Caki2 (cell line): ENCODE measurements at places on chromosomes 1 and 21. TPM values are rescaled to one million over a fixed set of nuclear protein-coding genes. Genes with fewer than 3 reads are reported as not detected.

The MROH9 gene
- total RNA-seq, result not detected in 2 replicates

The PM20D1 gene
- total RNA-seq, result not detected in 2 replicates

The CRP gene
- not detected in 2 replicates for total RNA-seq

The PRRX1 gene
- not detected in 2 replicates for total RNA-seq

The DAB1 gene
- total RNA-seq, result not detected in 2 replicates

The GBP6 gene
- not detected in 2 replicates for total RNA-seq

The TCEA3 gene
- total RNA-seq, result 0.41 and 1.5 TPM in 2 replicates

The RAB42 gene
- total RNA-seq, result not detected in 2 replicates

The NPL gene
- 0.14 and 0.17 TPM in 2 replicates for total RNA-seq

The URB1 gene
- 9.6 TPM in 2 replicates for total RNA-seq

The S100A7A gene
- total RNA-seq, result not detected in 2 replicates

The SPRR4 gene
- not detected in 2 replicates for total RNA-seq

The SMIM1 gene
- 29.9 and 66.4 TPM in 2 replicates for total RNA-seq

The PBX1 gene
- 3.1 and 9.6 TPM in 2 replicates for total RNA-seq

The NTMT2 gene
- not detected in 2 replicates for total RNA-seq

The CHI3L2 gene
- total RNA-seq, result not detected in 2 replicates

The UBQLN4 gene
- 12.4 and 36.6 TPM in 2 replicates for total RNA-seq

The PTPN22 gene
- 0.71 TPM in 1 of 2 replicates, not detected in the other for total RNA-seq

The RCSD1 gene
- not detected in 2 replicates for total RNA-seq

The TMPRSS15 gene
- total RNA-seq, result not detected in 2 replicates

DNA sequence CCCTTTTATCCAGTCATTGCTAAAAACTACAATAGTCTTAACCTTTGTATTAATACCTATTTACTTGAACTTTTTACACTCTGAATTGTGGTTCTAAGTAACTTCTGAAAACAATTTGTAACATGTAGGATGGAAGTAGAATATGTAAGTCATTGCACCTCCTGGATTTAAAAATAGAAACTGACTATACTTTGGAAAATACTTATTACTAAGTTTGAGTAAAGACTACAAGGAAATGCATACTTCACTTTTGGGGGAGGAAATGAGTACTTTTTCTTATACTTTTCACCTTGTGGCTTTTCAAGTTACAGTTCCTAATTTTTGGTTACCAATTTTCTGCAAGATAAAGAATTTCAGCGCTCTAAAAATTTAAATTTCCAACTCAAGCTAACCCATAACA is 8.7 kb downstream of the RGS18 start:
- no peak for DNase-seq

GRCh38 chr21:35868005-35868868 is 192.1 kb downstream of the SETD4 start:
- DNase-seq, result no peak

DNA sequence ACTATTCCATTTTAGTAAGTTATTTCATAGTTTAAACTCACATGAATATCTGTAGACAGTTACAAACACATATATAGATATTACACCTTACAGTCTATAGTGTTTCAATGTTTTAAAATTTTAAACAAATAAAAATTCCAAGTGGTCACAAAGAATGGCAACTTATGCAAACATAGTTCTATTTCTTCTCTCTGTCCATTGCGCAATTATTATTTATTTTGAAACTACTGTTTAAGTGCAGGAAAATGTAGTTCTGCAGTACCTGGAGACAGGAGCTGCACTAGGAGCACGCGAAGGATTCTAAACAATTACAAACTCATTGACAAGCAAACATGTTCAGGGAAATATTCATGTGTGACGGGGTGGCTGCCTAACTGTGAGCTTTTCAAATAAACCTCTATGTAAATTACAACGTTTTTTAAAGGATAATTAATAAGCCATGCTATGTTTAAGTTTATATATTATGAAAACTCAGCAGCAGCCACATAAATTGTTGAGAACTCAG is 312.0 kb upstream of the DUSP10 start:
- no peak for DNase-seq

DNA sequence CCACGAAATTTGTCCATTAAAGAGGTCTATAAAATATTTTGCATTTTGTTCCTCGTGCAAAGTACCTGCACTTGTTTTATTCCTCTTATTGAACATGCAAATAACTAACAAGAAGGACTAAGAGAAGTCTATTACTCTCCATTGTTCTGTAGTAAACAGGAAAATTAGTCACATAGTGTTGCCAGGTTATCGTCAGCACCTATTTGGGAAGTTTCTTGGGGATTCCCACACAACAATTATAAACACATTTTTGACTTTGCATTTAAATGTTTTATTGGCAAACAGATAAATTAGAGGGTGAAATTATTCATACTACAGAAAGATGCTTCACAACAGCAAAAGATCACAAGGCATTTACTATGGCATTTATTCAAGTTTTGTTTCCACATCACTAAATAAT is 174.5 kb downstream of the ZC3H11B start:
- DNase-seq, result no peak

GRCh38 chr1:186304982-186305949 is 69.8 kb downstream of the TPR start:
- DNase-seq, result peak; percentile 10

DNA sequence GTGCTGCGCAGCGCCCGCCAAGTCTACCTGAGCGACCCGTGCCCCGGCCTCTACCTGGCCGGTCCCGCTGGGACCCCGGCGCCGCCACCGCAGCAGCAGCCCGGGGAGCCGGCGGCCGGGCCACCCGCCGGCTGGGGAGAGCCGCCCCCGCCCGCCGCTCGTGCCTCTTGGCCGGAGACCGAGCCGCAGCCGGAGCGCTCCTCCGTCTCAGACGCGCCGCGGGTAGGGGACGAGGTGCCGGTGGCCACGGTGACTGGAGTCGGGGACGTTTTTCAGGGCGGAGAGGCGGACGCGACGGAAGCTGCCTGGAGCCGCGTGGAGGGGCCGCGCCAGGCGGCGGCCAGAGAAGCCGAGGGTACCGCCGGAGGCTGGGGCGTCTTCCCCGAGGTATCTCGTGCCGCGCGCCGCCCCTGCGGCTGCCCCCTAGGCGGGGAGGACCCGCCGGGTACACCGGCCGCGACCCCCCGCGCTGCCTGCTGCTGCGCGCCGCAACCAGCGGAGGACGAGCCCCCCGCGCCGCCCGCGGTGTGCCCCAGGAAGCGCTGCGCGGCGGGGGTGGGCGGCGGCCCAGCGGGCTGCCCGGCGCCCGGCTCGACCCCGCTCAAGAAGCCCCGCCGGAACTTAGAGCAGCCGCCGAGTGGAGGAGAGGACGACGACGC is 646 bp downstream of the IER5 start:
- DNase-seq, result no peak

- no peak for DNase-seq
These were observed 647 bp downstream of the SDHB start for GRCh38 chr1:17053086-17053684.

DNA sequence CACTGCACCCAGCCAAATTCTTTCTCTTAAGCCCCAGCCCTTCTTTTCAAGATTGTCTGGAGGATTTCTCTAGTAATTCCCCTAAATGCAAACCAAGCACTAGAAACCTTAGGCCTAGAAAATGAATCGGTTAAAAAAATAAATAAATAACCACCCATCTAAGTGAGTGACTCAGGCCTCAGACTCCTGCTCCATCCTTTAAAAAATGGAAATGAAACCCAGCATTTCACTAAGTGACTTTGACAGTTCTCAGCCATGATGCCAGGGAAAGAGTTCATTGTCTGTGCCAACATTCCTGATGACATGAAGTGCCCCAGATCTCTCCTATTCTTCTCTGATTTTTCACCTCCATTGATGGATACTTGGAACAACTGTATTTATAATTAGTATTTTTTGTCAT is 415.2 kb upstream of the DAB1 start:
- DNase-seq, result peak; percentile 4

- DNase-seq, result no peak
These were observed 20.0 kb downstream of the USP25 start for GRCh38 chr21:15749861-15750159.

DNA sequence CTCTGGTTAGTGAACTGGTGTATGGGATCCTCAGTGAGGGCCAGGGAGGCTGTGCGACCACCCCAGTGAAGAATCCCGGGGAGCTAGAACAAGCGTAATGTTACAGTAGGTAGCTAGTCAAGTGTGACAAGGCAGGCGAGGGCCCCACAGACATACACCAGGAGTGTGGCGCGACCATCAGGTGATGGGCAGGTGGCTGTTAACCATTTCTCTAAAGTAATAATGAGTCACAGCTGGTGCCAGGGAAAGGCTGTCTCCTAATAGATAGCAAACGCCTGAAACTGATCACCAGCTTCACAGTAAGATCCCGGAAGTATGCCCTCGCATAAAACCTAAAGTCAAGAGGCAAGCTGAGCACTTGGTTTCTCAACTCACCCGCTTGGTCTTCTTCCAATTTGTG is 40.5 kb upstream of the TARBP1 start:
- peak; percentile 57 for DNase-seq

- DNase-seq, result no peak
These were observed 122.9 kb downstream of the MAST2 start for GRCh38 chr1:45926330-45926729.

- DNase-seq, result no peak
These were observed 118.1 kb upstream of the GADD45A start for GRCh38 chr1:67566803-67567377.

DNA sequence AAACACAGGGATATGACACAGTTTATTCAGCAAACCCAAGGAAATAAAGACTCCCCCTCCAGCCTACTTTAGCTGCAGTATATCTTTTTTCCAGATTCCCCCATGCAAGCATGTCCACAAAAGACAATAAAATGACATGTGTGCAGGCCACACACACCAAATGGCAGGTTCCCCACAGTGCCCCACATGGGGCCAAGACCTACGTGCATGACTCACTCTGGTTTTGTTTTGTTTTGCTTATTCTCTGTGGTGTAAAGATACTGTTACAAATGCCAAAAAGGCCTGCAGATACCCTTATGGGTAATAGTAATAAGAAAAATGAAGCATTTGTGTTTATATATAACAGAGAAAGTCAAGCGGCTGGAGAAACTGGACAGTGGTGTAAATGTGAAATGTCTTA is 71.6 kb downstream of the RD3 start:
- peak; percentile 12 for DNase-seq

DNA sequence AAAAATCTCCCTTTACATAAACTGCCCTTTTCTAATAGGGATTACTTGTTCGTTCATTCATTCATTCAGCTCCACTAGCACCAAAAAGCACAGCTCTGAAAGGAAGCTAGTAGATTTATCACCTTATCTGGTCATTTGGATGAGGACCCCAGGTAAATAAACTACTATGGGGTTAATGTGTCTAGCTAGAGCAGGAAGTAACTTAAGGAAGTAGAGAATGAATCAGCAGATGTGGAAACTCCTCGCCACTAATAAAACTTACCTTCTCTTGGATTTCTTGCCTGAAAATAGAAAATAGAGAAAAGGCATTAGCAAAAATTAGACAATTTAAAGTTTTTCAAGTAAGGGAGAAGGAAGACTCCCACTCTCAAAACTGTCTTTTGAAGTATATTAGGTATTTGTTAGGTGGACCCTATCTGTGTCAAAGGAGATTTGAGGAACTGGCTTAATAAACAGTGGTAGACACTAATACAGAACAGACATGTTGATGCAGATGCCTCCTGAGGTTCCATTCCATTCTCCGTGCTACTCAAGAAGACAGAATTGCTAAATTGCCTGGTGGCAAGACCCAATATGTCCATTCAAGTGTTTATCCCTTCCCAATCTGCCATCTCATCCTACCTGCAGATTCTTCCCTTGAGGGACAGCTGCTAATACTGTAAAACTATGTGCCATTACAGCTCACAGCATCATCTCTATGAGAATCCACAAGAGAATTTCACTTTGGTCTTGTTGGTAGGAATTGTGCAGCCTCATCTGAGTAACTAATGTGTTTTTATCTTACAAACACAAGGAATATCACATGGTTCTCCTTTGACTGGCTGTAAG is 14.9 kb downstream of the SELL start:
- DNase-seq, result no peak

DNA sequence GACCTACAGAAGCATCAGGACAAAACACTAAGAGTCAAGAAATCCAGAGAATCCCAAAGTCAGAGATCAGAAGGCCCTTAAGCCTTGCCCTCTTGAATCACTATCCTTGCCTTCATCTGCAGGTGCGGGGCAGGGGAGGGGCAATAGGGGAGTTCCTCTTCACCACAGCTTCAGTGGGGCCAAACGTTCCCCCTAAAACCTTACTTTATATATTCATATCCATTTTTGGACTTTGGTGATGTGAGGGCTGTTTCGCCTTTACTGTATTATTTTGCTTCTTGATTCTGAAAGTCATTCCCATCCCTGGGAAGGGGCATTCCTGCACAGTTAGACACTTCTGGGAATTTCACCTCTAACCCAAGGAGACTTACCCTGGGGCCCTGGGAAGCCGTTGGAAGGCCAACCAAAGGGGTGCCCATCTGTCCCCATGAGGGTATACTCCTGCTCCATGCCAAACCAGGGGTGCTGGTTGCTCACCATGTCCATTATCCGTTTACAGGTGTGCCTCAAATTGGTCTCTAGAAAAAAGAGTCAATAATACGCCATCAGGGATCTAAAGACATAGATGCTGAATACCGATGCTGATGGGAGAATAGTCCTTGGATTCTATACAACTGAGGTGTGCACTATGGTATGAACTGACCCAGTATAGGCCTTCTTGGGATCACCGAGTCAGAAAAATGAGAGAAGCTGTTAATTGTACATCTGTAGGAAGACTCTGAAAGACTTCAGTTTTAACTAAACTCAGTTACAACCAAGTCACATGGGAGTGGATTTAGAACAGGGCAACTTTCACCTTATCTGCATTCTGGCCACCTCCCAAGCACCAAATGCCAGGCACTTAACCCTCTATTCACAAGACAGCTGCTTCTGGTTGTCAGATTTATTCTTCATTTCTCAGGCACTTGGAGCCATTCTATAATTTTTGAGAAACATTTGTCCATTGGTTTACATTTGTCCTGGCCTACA is 5.4 kb downstream of the GLUL start:
- DNase-seq, result no peak

DNA sequence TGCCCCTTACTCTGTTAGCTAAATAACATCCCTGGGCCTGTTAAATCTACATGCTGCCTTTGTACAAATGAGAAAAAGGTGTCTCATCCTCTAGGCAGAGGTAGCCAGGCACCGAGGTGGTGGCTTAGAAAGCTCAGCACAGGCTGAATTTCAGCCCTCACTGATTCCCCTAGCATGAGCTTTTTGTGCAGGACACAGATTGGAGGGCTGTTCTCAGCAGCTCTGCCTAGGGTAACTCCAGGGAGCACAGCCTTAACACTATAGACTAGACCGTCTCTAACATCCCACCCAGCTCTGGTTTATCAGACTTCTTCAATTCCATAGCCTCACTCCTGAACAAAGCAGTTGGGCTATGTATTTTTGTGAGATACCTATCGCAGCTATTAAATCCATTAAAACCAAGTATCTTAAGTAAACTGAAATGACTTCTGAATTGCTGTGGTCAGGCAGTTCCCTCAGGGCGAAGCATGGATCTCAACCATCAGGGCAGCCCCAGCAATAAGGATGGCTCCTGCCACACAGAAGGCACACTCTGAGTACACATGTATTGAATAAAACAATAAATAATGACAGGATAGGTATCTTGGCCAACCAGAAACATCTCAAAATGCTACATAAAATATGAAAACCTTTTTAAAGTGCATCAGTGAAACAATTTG is 14.8 kb downstream of the S100A6 start:
- no peak for DNase-seq
